ENCODE measurements at places on chromosomes 13 and 19. TPM values are rescaled to one million over a fixed set of nuclear protein-coding genes. Genes with fewer than 3 reads are reported as not detected.

Gene STAP2
- not detected for total RNA-seq

Gene PCDH9
- total RNA-seq = 4.6 TPM

Gene ZNF737
- total RNA-seq = 33.0 TPM

GRCh38 chr19:6138066-6138465 is 2.6 kb downstream of the ACSBG2 start:
- H3K36me3 ChIP-seq = no peaks in the 10 kb centered on the region

DNA sequence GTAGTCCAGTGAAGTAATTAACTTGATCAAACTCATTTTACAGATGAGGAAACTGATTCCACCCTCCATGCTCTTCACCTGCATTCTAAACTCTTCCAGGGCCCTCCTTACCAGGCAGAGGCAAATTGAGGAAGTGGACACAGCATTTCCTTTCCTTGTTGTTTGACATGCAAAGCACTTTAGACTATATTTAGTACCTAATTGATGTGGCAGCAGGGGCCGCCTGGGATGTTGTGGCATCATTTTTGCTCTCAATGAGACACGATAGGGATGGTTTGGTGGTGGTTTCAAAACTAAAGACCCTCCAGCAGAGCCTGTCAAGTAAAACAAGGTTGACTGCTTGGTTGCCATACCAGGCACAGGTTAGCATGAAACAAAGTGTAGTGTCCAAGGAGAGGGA is 7.9 kb downstream of the SIPA1L3 start:
- no peak for DNase-seq
- H3K36me3 ChIP-seq = no peaks in the 10 kb centered on the region
- peaks cover 92% of the 10 kb centered on the region for H3K4me1 ChIP-seq
- H3K27ac ChIP-seq = peak overlapping the region; percentile 63
- no peaks in the 10 kb centered on the region for H3K27me3 ChIP-seq
- peak overlapping the region; percentile 30 for H3K4me3 ChIP-seq

DNA sequence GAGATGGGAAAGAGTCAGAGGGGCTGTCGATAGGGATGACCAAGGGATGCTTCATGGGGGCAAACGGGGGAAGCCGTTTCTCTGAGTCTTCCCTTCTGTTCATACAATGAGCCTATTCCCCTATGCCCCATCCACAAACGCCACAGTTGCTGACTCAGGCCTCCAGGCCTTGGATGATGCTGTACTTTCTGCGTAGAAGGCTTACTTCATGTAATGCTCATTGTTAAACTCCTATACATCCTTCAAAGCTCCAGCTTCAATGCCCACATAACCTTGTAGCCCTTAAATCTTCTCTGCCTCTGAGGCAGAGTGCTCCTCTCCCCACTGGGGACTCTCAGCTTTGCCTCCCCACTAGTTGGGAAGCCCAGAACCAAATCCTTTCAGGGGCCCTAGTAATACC is 120.3 kb downstream of the PTPRS start:
- H3K27me3 ChIP-seq = no peaks in the 10 kb centered on the region
- no peak overlapping the region for H3K27ac ChIP-seq
- no peak overlapping the region for H3K4me3 ChIP-seq
- H3K4me1 ChIP-seq = no peaks in the 10 kb centered on the region
- H3K36me3 ChIP-seq = no peaks in the 10 kb centered on the region
- DNase-seq = no peak

All from spleen (tissue), 13 donors.